Lower lobe of right lung (tissue), 2 donors: ENCODE measurements at places on chromosomes 6 and 20. TPM values are rescaled to one million over a fixed set of nuclear protein-coding genes. Genes with fewer than 3 reads are reported as not detected.

ZBTB12 gene
- total RNA-seq, result 5.1 TPM

DNA sequence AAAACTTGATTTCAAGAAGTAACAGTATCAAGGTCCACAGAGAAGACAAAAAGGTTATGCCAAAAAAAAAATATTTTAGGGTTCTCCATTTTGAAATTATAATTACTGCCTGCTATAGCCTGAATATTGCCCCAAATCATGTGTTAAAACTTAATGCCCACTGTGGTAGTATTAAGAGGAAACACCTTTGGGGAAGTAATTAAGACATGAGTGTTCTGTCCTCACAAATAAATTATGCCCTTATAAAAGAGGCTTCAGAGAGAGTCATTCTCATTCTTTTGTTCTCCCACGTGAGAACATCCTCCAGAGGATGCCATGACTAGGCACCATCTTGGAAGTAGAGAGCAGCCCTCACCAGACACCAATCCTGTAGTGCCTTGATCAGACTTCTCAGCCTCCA is 66.2 kb downstream of the GMDS start:
- DNase-seq, result no peak

- DNase-seq, result no peak
Measured at GRCh38 chr20:6079016-6079415, 25.2 kb upstream of the LRRN4 start.

DNA sequence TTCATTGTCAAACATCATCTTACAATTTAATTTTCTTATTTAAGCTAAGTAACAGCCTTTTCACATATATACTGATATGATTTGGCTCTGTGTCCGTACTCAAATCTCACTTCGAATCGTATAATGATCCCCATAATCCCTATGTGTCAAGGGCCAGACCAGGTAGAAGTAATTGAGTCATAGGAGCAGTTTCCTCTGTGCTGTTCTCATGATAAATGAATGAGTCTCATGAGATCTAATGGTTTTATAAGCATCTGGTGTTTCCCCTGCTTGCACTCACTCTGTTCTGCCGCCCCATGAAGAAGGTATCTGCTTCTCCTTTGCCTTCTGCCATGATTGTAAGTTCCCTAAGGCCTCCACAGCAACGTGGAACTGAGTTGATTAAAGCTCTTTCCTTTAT is 25.1 kb upstream of the CMTR1 start:
- DNase-seq, result no peak

- DNase-seq, result no peak
Measured at GRCh38 chr6:42819803-42820511, 38.1 kb downstream of the BICRAL start.

DNA sequence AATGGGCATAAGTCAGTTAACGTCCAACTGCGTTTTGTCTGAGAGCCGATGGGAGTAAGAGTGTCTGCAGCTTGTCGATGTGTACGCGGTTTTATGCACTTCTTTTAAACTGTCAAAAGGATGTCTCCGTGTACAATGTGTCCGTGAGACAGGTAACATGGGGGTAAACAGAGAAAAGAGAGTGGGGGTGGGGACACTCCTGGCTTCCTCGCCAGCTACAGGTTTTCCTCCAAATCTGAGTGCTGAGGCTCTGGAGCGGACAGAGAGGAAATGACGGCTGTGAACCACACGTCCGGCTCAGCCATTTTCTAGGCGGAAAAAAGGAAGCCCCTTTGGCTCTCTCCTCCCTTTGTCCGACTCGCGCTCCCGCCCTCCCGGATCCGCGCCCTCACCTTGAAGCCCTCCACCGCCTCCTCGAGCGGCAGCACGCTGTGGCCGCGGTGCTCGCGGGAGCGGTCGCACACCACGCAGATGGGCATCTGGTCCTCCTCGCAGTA is 916 bp downstream of the TRIM27 start:
- no peak for DNase-seq

DNA sequence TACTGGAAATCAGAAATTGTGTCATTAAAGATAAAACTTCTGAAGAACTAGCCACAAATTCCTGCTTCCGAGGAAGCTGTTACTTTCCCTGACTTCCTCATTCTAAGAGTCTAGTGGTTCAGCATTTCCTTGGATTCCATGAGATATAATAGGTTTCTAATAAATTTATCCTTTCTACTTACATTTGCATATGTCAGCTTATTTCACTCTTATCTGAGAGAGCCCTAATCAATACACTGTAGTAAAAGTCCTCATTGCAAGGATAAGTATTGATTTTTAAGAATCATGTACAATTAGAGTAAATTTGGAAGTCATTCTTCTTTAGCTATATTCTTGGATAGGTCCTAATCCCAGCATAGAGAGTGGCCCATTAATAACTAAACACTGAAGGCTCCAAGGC is 16.9 kb upstream of the THEMIS start:
- no peak for DNase-seq

TMC2 gene
- 0.92 TPM for total RNA-seq

FLRT3 gene
- total RNA-seq, result 60.7 TPM

GRCh38 chr6:93036835-93037234 is 382.5 kb downstream of the EPHA7 start:
- DNase-seq, result no peak

PPP1R3G gene
- 0.41 TPM for total RNA-seq

GRCh38 chr6:89997456-89998445 is 103.5 kb downstream of the GJA10 start:
- DNase-seq, result no peak

- DNase-seq, result no peak
Measured at GRCh38 chr6:155520078-155520477, 64.4 kb upstream of the NOX3 start.

- no peak for DNase-seq
Measured at GRCh38 chr6:84512391-84512790, 252.0 kb downstream of the TBX18 start.

ASIP gene
- not detected for total RNA-seq

DNA sequence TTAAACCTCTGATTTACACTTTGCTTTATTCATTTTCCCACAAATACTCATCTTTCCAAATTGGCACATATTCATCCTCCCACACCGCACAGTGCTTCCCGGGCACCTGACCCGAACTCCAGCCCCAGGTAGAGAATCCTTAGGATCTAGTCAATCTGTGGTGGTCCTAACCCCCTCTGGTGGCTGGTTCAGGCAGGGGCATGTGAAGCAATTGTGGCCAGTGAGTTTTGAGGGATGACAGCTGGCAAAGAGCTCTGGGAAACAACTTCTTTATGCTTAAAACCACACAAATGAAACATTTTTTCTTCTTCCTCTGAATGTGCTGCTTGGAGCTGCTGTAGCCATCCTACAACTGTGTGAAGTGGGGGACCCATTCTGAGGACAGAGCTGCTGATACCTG is 54.7 kb downstream of the ELOVL5 start:
- DNase-seq, result no peak

GRCh38 chr6:17622144-17622543 is 22.0 kb downstream of the FAM8A1 start:
- DNase-seq, result no peak

DNA sequence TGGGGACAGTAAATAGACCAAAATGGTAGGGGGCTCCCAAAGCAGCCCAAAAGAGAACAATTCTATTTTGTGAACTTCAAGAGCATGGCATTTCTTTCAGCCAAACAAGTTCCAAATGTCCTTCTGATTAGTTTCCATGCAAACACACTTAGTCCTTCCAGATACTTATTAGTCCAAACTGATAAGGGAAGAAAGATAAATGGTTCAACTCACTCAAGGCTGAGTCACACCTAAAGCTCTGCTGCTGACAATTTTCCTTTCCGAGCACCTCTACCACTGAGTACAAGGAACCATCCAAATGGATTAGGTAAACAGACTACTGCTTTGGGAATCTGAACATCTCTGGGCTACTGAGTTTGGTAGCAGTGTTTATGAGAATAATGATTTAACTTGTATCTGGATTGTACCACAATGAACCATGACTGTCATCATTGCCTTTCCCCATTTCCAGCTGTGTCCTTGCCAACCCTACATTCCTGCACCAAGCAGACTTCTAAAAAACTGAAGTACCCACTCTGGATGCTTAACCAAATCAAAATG is 71.2 kb downstream of the TNFRSF21 start:
- DNase-seq, result no peak

DNA sequence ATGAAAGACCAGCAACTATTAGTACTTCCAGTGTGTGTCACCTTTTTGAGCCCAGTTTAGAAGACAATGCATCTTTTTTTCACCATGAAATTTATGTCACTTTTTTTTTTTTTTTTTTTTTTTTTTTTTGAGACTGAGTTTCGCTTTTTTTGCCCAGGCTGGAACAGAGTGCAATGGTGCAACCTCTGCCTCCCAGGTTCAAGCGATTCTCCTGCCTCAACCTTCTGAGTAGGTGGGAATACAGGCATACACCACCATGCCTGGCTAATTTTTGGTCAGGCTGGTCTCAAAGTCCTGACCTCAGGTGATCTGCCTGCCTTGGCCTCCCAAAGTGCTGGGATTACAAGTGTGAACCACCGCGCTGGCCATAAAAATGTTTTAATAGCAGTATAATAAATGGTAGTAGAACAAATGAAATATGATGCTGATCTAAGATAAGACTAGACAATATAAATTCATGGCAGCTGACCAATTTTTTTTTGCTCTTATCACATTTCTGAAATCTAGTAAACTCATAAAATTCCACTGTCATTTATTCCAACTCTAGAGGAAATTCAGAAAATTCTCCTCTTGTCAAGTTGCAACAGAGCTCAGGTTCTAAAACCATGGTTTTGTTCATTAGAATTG is 21.3 kb downstream of the NHSL1 start:
- no peak for DNase-seq

- no peak for DNase-seq
Measured at GRCh38 chr6:119447921-119448320, 98.4 kb upstream of the MAN1A1 start.

- DNase-seq, result no peak
Measured at GRCh38 chr20:44739942-44740341, 5.7 kb upstream of the KCNK15 start.

- no peak for DNase-seq
Measured at GRCh38 chr6:126337323-126337722, 2.6 kb upstream of the CENPW start.

DNPH1 gene
- total RNA-seq, result 24.0 TPM

DNA sequence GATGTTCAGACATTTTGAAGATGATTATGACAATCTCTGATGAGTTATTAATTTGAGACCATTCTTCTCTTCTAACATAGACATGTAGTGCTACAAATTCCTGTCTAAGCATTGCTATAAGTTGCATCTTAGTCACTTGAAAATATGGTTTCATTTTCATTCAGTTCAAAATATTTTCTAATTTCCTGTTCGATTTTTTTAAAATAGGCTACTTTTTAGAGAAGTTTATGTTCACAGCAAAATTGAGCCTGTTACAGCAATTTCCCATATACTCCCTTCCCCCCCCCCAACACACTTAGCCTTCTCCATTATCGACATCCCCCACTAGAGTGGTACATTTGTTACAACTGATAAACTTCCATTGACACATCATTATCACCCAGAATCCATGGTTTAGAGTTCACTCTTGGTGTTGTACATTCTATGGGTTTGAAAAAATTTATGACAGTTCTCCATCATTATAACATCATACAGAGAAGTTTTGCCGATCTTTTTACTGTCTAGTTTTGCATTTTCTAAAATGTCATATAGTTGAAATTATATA is 31.2 kb downstream of the PLAGL1 start:
- no peak for DNase-seq

HLA-DRA gene
- total RNA-seq, result 2,056 TPM

DNA sequence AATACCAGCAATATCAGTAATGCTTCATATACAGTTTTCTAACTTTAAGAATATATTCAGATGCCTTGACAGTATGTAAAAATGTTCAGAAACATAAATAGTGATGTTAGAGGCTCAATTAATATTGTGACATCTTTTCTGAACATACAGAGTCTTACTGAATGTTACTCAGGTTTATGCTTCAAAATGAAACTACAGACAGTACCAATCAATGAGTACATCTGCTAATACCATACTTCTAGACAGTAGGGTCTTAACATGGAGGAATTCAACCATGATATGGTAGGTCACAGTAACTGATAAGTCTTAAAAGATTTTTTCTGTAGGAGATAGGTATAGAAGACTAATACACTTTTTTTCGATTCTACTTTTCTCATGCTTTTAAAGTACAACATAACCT is 8.3 kb downstream of the GCLC start:
- no peak for DNase-seq

SLC23A2 gene
- 19.2 TPM for total RNA-seq

- DNase-seq, result no peak
Measured at GRCh38 chr6:148866657-148867268, 119.9 kb downstream of the UST start.

DNA sequence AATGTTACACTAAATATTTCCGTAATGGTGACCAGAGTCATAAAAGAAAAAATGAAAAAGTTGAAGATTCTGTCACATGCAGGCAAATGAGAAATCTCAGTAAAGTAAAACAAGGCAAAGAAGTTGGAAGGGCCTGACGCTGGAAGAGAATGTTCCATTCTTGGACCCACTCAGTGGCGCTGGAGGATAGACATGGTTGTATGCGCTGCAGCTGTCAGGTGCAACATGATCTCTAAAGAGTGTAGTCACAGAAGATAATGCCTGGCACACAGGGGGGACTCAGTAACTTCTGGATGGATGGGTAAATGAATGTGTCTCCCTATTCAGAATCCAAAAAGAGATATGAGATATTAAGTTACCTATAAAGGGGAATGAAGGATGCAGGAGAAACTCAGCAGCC is 116.3 kb downstream of the FAXC start:
- no peak for DNase-seq

DNA sequence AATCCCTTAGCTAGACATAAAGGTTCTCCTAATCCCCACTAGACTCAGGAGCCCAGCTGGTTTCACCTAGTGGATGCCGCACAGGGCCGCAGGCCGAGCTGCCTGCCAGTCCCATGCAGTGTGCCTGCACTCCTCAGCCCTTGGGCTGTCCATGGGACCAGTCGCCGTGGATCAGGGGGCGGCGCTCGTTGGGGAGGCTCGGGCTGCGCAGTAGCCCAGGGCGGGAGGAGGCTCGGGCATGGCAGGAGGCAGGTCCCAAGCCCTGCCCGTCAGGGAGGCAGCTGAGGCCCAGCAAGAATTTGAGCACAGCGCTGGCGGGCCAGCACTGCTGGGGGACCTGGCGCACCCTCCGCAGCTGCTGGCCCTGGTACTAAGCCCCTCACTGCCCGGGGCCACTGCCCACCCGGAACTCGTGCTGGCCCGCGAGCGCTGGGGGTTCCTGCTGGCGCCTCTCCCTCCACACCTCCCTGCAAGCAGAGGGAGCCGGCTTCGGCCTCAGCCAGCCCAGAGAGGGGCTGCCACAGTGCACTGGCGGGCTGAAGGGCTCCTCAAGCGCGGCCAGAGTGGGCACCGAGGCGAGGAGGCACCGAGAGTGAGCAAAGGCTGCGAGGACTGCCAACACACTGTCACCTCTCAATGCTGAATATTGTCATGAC is 307.8 kb downstream of the C6orf118 start:
- no peak for DNase-seq
